ENCODE measurements at places on chromosomes 5 and 9. TPM values are rescaled to one million over a fixed set of nuclear protein-coding genes. Genes with fewer than 3 reads are reported as not detected.

- no peak for ATAC-seq
These were observed 20.0 kb downstream of the GPBP1 start for GRCh38 chr5:57193757-57194413.

DNA sequence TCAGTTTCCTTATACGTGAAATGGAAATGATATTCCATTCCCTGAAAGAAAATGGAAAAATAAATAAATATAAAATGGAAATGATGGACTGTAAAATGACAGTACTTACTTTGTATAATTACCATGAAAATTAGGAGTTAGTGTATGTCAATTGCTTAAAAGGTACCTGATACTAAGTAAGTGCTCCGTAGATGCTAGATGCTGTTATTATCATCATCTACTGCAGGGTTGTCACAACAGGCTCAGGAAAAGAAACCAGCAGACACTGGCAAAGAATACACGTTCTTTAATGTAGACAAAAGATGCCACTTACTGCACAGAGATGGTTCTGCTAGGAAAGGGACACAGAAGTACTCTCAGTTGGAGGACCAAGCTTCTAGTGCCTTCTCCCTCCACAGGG, 64.0 kb upstream of the KCNN2 start:
- ATAC-seq: no peak

Gene CYFIP2
- total RNA-seq: 13.7 TPM

DNA sequence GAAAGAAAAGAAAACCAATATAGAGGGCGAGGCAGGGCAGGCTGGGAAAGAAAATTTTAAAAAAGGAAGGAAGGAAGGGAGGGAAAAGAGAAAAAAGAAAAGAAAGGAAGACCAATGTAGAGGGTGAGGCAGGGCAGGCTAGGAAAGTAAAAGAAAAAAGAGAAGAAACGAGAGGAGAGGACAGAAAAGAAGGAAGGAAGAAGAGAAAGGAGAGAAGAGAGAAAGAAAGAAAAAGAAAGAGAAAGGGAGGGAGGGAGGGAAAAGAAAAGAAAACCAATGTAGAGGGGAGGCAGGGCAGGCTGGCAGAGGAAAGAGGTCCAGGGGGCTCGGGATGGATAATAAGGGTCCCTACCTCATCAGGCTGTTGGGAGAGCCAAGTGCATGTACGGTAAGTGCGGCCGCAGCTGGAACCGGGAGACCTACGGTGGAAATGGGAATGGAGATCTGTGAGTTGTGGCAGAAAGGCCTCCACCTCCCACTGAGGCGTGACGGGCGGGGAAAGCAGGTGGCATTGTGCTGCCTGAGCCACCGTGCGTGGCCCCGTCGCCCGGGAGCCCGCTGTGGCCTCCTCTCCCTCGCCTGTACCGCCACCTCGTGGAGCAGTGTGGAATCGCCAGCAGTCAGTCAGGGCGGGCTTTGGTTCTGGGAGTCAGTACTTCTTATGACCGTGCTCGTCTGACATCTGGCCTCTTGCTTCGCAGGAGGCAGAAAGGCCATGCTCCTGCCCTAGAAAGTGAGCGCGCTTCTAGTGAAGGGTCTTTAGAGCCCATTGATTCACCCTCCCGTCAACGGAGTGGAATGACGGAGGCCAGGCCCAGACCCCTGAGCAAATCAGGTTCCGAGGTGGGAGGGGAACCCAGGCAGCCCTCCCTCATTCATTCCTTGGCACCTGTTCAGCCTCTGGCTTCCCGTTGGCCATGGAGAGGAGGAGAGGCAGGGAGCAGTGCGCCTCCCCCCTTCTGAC, 10.4 kb upstream of the NHP2 start:
- peak; percentile 94 for ATAC-seq

DNA sequence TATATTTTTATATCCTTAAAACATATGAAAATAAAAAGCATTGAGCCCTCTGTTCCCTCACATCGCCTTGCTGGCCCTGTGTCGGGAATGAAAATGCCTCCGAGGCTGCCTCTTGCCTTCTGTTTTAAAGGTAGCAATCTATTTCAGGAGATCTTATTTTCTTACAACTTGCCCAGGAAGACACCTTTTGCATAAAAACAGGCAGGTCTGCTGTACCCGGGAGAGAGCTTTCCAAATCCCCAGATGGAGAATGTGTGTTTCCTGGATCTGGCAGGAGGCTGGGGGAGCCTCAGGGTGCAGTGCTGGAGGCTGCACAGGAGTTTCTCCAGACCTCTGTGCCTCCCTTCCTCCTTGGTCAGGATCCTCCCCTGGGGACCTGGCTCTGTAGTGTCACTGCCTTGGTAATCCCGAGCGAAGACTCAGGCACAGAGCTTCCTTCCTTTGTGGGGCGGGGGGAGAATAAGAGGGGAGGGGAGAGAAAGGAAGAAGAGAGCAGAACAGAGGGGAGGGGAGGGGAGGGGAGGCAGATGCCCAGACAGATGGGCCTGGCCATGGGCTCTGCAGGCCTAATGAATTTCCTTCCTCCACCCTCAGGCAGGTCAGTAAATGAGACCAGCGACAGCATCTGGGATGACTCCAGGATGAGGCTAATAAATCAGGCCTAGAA, 104.0 kb upstream of the BOD1 start:
- ATAC-seq: no peak

Gene ASTN2
- total RNA-seq: 4.0 TPM

- ATAC-seq: no peak
These were observed 105.7 kb downstream of the GDNF start for GRCh38 chr5:37734114-37734513.

- ATAC-seq: no peak
These were observed 160.3 kb upstream of the SLC28A3 start for GRCh38 chr9:84500826-84501225.

DNA sequence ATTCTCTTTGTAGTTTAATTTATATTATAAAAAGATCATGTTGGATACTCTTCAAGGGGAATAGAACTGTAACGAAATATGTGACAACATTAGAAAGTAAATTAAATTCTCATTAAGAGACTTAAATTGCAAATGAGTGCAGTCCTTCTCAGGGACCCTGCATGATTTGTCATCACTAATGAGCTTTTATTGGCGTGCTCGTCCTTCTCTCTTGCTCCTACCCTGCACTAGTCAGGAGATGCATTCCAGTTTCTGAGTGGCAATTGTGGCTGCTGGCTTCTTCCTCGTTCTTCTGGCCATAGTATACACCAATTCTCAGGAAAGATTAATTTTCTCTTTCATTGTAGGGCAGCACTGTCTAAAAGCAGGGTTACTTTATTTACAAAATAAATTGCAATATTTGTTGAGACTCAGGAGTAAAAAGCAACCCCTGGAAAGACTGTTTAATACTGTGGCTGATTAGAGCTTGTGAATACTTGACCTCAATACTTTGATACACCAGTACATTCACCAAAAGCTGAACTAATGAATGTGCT, 376.3 kb upstream of the CHD1 start:
- no peak for ATAC-seq

DNA sequence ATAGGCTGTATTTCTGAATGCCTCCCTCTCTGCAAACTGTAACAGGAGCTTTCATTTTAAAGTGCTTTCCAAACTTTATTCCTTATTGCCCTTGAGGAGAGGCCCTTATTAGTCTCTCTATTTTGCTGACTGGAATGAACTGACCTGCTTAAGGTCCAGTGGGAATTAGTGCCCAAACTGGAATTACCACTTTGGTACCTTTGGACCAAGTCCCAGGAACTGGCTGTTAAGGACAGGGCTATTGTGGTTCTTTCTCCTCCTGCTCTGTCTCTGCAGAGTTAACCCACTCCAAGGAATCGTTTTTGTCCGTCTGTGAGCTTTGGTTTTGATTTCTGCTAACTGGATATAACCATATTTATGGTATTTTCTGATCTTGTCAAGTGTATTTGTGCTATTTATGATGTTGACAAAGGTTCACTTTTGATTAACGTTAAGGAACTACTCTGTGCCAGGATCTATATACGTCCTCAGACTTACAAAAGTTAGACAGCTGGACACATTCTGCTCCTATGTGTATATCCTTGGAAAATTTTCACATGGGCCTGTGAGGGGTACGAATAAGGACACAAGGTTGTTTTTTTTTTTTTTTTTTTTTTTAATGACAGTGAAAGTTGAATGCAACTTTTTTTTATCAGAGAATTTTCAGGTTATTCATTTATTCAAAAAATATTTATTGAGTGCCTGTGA, 189.1 kb upstream of the ANKRD55 start:
- no peak for ATAC-seq

DNA sequence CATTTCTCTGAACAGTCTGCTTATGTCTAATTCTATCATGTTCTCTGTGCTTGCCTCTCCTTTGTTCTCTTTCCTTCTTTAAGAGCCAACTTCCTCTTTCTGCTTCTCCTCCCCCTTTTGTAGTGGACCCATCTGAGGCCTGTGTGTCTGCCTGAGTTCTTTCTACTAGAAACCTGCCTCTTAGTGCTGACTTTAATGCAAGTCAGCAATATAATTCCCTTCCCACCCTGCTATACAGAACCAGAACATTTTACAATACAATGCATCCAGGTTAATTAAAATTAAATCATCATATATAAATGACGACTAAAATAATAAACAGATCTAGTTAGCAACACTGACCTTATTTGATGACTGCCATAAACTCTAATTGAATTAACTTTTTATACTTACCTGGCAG, 82.6 kb upstream of the GAS1 start:
- no peak for ATAC-seq

Gene PCDHB7
- 1.7 TPM for total RNA-seq

GRCh38 chr9:118170032-118170955, 466.1 kb downstream of the TLR4 start:
- ATAC-seq: no peak

Gene IL3
- total RNA-seq: not detected

DNA sequence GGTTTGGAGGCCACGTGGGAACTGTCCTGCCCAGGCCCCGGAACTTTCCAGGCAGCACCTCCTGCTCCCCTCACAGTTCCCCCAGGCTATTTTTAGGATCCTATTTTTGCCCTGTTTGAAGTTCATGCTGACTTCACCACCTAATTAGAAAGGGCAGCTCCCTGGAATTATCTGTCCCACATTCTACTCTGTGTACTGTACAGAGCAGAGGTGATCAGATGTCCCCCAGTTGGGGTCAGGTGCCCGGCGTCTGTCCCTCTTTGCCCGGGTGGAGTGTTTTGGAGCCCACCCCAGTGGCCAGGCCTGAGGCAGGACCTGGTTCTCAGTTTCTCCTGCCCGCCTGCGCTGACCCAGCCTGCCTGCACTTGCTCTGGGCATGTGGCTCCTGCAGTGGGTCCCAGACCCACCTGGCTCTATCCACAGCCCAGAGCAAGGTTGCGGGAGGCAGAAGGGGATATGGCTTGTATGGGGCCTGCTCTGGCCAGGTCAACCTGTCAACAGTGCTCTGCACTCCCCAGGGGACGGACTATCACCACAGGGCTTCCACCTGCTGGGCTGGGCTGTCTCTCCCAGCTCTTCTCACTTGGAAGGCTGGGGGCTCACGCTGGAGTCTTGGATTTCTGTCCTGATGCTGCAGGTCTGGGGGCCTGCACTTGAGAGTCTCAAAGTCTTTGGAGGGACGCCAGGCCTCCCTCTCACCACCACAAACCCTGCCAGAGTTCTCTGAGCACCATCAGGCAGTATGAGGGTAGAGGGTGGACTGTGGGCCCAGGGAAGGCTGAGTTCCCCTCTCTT, 268.3 kb downstream of the GADD45G start:
- ATAC-seq: peak; percentile 9

GRCh38 chr5:117433818-117434217, 859.2 kb upstream of the SEMA6A start:
- ATAC-seq: no peak

DNA sequence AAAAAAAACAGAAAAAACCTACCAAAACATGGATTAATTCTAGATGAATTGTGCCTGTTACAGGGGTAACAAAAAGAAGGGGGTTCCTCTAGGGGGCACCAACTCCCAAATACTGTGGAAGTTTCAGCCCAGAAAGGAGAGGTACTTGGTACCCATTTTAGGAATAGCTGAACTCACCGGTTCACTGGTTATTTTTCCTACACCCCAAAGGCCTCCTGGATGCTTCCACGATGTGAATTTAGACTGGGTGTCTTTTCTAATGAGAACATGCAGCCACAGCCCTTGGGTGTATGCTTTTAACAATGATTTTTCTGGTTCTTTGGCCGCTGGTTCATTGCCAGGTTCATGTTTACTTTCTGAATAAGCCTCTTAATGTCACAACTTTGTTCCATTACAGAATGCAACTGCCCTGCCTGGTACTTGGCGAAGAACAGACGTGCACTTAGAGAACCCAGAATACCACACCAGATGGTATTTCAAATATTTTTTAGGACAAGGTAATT, 46.7 kb downstream of the GARNL3 start:
- ATAC-seq: peak; percentile 64

DNA sequence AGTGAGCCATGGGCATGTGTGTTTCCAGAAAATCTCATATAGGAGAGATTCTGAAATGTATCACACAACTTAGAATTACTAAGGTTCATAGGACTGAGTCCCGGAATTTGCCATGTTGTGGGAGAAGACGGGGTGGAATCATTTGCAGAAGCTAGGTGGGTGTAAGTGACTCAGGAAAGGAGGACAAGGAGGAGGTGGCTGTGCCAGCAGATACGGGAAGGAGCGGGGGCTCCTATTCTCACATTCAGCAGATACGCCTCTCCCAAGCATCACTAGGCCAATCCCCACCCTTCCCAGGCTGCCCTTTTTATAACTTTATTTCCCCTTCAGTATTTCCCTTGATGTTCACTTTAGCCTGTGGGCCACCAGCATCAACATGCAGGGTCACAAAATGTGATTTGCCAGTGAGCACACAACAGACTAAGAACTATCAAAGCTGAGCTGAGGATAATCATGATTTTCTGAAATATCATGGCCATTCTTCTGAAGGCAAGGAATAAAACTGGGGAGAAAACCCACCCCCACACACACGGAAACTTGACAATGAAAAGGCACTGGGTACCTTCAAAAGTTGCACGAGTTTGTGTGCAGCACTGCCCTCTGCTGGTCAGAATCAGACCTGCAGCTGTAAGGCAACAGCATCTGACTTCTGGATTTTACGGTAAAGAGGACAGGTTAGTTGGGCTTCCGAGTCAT, 133.2 kb downstream of the MTX3 start:
- peak; percentile 48 for ATAC-seq
